Non-pigmented ciliary epithelial cell (primary cell): ENCODE measurements at places on chromosomes 11 and 22.

DNA sequence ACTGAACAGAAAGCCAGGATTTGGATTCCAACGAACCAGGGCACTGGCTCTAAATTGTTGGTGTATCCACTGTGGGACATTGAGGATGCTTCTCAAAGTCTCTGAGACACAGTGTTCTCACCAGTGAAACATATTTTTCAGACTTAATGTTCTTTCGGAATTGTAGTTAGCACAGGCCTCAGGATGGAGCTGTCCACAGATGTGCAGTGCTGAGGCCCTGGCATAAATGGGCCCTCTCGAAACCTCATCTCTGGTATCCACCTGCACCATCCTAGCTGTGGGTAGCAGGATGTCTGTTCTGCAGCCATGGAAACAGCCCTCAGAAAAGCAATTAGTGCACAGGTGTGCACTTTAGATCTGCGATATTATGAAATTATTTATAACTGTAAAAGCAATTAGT, 656.8 kb downstream of the TBC1D22A start:
- DNase-seq: no peak

- DNase-seq: no peak
Observed at GRCh38 chr11:19740586-19740985, 27.9 kb downstream of the NAV2 start.

DNA sequence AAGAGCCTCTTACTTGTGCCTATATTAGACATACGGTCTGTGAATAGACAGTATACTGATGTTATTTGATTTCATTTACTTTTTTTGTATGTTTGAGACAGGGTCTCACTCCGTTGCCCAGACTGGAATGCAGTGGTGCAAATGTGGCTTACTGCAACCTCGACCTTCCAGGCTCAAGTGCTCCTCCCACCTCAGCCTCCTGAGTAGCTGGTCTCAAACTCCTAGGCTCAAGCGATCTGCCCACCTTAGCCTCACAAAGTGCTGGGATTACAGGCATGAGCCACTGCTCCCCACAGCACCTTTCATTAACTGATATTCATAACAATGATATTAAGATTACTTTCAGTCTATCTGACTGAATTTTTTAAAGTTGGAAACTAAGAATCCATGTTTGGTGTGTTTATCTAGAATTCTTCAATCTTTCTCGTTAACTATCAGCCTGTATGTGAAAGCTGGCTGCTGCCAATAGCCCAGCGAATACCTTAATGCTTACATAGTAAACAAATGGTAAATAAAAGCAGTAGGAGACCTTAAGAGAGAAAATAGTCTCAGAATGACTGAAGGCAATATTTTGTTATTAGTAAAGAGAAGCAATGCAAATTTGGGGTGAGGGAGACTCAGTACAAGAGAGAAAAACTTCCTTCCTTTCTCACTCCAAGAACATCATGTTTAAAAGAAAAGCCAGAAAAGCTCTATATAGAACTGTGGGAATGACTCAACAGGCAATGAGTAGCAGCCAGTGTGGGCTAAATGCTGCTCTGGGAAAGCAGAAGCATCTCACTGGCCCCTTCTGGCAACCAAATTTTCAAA, 101.9 kb downstream of the MRTFA start:
- peak; percentile 26 for DNase-seq

DNA sequence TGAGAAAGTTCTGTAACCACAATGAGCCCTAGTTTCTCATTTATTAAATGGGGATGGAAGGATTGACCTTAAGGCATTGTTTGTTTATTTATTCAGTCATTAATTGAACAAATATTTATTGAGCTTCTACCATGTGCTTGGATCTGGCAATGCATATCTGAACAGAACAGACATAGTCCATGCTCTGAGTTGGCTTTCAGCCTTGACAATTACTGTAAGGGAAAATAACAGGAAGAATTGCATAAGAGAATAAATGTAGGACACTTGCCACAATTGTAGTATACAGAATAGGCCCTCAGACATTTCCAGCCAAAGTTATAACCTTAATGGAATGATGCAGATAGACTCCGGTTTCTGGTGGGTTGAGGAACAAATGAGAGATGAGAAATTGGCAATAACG, 160.5 kb upstream of the TTC12 start:
- DNase-seq: no peak

DNA sequence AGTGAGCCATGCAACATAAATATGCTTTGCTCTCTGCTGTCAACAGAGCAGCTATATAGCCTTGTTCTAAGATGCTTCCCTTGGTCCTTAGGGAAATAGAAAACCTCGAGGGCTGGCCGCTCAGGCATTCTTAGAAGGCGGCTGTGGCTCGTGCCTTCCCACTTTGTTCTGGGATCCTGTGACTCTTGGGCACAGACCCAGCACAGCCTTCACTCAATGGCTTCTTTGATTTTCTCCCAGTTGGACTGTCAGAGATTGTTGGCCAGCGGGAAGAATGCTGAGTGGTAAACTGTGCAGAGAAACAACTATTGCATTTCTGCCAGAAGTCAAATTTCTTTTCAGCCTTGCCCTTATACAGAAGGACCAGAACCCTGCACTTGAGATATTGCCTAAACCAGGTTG, 9.5 kb upstream of the MICAL2 start:
- DNase-seq: no peak

GRCh38 chr11:102974552-102975280, 19.2 kb upstream of the MMP13 start:
- DNase-seq: peak; percentile 65

DNA sequence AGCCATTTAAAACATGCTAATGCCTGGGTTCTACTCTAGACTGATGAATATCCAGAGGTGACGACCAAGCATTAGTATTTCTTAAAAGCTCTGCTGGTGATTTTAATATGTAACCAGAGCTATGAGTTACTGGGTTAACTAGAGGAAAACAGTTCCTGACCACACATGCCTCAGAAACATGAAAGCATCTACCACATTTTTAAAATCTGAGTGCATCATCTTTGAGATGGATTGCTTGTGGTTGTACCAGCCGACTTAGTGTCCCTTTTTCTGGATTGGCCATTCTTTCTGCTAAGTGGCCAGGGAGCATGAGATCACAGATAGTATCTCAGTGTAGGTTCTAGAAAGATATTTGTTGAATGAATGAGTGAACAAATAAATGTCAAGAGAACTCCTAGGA, 152.4 kb downstream of the NTM start:
- DNase-seq: no peak

DNA sequence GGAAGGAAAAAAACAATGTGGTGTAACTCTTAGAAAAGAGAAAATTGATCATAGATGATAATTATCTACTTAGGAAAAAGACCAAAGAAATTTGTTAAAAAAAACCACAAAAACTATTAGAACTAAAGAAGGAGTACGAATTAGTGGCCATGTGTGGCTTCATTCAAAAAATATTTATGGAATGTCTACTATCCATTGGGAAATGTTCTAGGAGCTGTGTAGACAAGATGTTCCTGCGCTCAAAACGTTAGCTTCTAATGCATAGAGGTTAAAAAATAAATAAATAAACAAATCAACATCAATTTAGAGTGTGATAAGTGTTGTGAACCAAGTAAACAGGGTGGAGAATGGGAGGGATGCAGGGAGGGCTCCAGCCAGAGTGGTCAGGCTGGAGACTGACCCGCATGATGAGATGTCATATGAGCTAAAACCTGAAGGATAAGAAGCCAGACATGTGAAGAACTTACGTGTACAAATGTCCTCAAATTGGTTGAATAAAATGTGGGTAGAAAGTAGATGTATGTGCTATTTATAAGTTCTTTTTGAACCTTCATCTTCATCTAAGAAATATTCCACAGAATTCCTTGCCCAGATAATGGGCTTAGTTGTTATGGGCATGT, 4.3 kb upstream of the EXPH5 start:
- no peak for DNase-seq

- no peak for DNase-seq
Observed at GRCh38 chr11:118415062-118415738, 13.8 kb downstream of the ATP5MG start.

- peak; percentile 68 for DNase-seq
Observed at GRCh38 chr22:30325065-30325720, 1.5 kb downstream of the TBC1D10A start.

- DNase-seq: no peak
Observed at GRCh38 chr11:5242933-5243815, 6.5 kb downstream of the HBG1 start.

DNA sequence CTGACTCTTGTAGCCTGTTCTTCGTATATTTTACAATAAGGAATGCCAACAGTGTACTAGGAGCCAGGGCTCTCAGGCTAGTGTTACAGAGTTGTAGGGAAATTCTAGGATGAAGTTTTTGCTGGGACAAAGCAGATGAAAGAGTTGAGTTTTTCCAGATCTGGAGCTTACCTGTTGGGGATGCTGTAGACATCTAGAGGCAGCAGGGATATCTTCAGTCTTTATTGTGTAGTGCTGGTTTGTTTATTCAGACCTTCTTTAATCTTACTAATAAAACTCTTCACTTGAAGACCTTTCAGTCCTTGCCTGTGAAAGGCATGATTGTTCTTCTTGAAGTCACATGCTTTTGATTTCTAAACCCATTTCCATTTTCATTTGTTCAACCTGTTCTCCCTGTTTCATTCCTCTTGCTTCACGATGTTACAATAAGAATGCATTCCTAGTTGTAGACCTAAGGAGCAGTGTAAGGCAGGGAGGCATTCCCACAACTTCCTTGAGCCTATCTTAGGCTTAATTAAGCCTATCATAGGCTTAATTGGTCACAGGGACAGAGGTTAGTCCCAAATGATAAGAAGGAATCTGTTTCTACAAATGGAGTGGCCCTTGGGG, 7.9 kb upstream of the SLC37A2 start:
- DNase-seq: no peak

DNA sequence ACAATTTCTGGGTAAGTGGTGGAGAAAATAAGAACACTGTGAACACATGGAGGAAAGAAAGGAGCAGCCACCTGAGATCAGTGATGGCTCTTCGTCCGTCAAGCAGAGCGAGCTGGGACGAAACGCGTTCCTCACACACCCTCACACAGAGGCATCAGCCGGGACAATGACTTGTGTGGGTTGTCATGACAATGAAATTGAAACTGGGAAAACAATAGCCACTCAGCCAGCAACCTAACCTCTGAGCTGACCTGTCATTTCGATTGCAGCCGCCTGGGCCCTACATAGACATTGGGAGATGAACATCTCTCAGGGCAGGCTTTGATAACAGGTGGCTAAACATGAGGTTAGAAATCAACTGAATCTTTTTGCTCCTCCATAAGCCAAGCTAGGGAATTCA, 51.3 kb downstream of the TRIM29 start:
- DNase-seq: no peak

DNA sequence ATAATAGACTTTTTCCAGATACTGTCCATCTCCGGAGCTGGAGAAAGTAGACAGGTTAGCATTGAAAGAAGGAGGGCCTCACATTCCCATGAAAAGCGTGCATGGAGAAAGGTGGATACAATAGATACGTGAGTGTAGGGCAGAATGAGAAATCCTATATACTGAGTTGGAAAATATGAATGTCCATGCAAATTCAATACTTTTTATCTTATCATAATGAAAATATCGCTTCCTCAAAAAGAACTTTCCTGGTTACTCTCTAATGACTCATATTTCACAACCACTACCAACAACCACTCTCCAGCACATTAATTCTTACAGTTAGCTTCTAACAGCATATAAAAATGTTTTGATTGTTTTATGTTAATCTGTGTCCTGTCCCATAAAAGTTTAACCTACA, 22.0 kb upstream of the MS4A6A start:
- DNase-seq: no peak

DNA sequence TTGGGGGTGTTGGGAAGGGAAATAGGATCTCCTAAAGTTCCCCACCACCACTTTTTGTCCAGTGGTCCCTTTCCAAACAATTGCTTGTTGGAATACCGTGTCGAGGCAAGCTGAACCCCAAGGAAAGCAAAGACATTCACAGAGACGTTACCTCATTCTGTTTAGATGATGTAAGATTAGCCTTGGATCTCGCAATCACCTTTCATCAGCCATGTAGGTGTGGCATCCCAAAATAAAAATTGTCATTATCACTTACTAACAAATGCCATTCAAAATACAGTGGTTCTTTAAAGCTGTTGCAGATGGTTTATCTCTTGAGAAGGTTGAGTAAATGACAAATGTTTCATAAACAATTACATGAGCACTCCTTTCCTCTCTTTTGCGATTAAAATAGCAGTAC, 86.5 kb upstream of the SLC25A18 start:
- DNase-seq: no peak

DNA sequence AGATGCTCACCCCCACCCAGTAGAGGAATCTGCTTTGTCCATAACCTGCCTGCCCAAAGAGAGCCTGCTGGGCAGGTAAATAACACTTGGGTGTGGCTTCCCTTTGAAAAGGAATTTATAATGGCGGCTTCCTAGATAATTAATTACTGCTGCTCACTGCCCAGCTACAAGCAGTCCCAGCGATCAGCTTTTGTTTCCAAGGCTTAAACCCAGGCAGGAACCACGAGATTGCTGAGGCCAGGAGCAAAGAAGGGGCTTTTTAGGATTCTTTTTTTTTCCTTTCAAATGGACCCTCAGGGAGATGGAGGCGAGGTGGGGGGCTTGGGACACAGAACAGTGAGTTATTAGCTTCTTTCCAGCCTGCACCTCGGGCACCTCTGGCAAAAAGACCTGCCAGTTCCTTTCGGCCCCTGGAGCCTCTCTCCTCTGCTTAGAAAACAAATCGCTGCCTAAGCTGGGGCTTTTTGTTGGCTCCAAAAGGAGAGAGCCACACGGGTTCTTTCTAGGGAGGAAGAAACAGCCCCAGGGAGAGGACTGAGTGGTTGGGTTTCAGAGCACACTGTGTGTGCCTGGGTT, 107.2 kb downstream of the TSPAN18 start:
- no peak for DNase-seq

- no peak for DNase-seq
Observed at GRCh38 chr11:71327156-71328085, 75.0 kb upstream of the SHANK2 start.

- DNase-seq: no peak
Observed at GRCh38 chr11:12687216-12687623, 13.0 kb downstream of the TEAD1 start.

DNA sequence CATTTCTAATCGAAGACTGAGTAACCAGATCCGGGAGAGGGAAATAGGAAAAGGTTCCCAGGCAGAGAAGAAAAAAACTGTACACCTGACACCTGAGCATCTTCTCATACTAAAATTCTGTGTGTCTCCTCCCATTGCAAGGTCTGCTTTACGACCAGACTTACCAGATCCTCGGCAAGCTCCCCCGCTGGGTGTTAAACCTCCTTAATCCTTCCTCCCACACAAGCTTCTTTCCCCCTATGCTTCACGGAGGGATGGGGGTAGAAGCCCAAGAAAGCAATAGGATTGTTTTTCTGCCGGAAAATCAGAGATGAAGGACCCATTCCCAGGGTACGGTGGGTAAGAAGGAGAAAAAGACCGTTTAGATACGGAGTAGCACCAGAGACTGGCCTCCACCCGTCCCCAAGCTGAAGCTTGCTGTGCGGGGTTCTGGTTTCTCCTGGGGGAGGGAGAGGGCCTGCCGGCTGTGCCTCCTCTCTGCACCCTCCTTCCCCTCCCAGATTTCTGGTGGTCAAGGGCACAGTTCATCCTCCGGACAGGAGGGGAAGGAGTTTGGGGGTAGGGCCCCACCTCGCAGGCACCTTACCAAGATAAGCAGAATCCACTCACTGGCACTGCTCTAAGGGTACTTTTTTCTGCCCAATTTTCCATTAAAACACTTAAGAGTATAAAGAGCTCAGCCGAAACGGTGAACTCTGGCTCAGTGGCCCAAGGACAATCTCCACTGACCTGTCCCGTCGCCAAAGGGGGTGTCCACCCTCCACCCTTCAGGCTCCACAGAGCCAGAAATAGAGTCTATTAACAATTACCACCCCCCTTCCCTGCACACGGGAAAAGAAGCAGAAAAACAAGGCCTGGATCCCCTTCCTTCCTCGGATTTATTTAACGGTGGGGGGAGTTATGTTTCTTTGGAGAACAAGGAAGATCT, 1.2 kb downstream of the TOB2 start:
- DNase-seq: no peak

- no peak for DNase-seq
Observed at GRCh38 chr11:96329419-96329818, 13.6 kb downstream of the MAML2 start.
